ENCODE measurements at places on chromosomes 7 and 10.

DNA sequence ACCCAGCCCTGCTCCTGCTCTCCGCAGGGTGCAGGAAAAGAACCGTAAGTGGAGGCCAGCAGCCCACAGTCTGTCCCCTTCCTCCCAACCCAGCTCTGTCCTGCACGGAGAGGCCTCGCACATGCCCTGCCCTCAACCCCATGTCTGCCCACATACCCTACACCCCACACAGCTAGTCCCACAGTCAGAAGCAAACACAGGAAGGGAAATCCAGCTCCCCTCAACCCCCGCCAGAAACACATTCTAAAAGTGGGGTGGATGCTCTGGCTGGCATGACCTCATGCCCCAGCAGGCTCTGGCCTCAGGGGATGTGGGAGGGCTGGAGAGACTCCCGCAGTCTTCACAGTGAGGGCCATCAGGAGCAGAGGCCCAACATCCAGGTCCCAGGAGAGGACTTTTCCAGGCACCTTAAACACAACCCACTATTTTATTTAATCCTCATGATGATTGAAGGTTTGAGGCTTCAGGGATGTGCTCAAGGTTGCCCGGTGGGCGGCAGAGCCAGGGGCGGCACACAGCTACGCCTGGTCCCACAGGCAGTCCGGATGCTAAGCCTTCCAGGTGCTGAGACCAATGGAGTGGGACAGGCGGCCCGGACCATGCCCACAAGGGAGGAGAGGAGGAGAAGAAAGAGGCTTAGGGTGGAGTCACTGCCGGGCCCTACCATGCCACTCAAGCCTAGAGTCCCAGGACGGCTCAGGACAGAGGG lies 29.9 kb downstream of the CALML5 start:
- DNase-seq: no peak

DNA sequence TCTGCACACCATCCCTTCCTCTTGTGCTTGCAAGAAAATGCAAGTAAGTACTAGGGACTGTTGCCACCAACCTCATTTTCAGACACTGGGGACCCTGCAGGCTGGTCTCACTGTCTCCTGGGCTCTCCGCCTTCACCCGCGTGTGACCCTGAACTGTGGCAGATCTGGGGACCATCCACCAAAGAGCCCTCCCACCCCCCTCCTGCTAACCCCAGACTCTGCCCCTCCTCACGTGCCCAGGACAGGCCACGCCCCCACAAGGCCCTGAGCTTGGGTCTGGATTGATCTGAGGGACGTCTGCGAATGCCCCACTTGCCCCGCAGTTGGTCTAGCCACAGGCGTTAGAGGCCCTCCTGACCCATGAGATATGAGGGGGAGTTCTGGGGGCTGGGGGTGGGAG lies 8.1 kb downstream of the CNPY1 start:
- DNase-seq: no peak

DNA sequence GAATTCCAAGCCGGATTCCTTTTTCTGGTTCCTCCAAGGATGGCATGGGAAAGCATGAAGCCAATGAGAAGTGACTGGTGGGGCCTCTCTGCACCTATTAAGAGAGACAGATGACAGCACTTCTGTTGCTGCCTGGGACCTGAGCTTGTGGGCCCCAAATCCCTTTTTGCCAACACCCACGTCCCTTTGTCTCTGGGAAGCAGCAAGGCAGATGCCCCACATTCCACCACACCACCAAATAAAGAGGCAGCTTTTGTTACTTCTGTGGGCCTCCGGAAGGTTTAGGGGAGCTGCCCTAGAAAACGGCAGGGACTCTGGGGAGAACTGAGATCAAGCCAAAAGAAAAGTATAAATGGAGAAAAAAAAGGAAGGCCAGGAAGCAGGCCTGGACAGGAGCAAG lies 3.4 kb downstream of the CCDC136 start:
- no peak for DNase-seq

GRCh38 chr10:125102821-125103220 lies 57.5 kb downstream of the CTBP2 start:
- DNase-seq: no peak

Data from dorsolateral prefrontal cortex (tissue), 122 donors.